ENCODE measurements at places on chromosomes 4 and X.

DNA sequence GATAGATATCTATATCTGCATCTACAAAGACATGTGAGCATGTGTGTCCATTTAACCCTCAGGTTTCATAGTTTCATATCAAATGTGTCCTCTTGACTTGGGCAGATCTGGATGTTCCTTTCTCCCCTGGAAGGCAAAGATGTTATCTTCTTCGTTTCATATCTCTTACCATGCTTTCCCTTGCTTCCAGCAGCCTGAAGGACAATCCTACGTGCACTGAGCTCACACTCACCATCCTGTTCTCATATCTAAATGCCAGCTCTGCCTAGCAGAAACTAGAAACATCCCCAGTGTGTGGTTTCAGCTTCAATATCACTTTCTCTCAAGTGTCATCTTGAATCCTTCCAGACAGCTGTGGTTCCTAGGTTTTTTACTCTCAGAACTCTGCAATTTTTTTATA, 66.2 kb downstream of the ZAR1 start:
- no peak for DNase-seq

GRCh38 chr4:165248102-165248501, 40.7 kb downstream of the KLHL2 start:
- no peak for DNase-seq

GRCh38 chr4:2343476-2343875, 75.0 kb downstream of the ZFYVE28 start:
- no peak for DNase-seq

DNA sequence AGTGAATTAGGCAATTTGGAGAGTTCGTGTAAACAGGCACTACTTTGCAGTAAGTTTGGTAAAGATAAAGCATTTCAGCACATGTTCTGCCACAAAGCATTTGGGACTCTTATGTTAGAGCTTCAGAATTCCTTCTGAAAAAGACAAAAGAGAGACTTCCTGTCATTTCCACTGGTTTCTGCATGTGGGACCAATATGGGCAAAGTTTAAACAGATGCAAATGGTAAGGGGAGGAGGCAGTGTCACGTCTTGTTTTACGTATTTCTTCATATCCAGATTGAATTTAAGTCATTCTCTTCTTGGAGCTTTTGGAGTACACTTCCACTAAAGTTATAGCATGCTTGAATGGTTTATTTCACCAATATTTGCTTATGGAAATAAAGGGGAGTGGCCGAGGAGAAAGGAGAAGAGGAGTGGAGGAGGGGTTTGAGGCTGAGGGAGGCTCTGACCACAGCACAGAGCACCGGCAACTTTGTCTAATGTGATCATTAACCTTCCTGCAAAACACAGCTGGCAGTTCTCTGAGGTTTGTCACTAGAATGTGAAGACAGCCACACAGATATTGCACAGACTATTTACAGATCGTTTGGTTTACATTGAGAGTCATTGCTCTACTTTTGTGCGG, at the start of gene APELA:
APELA (plus strand) TSS at position 479 of the 625 bp plus-strand sequence. CDS start 154 bp downstream, outside the sequence.
- peak; percentile 13 for DNase-seq

GRCh38 chr4:15707363-15707715, 4.5 kb downstream of the BST1 start:
- no peak for DNase-seq

- no peak for DNase-seq
These were observed 22.6 kb downstream of the NAP1L5 start for GRCh38 chr4:88674979-88675378.

GRCh38 chr4:67234296-67234695, 311.0 kb downstream of the CENPC start:
- no peak for DNase-seq

DNA sequence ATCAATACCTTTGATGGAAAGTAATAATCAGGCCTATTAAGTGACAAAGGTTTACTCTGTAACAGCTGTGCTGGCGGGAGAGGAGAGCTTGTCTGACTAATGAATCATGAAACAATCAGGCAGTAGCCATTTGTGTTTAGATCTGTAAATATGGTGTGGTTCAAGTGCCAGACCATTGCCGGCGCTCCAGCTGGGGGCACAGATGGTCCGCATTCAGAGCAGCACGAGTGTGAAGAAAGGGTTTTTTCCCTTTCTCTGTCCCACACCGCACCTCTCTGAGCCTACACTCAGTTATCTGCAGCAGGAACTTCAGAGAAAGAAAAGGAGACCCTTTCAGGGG, 111.3 kb upstream of the PAQR3 start:
- DNase-seq: no peak

DNA sequence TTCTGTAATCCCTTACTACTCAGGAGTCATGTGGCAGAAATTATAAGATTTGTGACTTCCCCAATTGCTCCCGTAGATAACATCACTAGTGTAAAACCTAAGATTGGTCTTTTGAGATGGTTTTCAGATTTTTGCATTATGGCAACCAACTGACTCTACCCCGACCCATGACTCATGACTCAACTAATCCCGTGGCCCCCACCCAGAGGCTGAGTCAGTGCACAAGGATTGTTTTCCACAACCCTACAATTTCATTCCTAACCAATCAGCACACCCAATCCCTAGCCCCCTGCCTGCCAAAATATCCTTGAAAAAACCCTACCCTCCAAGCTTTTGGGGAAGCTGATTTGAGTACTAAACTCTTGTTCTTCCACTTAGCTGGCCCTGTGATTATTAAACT, 109.4 kb upstream of the FAM9C start:
- no peak for DNase-seq
